ENCODE measurements at places on chromosomes 1 and 21.

DNA sequence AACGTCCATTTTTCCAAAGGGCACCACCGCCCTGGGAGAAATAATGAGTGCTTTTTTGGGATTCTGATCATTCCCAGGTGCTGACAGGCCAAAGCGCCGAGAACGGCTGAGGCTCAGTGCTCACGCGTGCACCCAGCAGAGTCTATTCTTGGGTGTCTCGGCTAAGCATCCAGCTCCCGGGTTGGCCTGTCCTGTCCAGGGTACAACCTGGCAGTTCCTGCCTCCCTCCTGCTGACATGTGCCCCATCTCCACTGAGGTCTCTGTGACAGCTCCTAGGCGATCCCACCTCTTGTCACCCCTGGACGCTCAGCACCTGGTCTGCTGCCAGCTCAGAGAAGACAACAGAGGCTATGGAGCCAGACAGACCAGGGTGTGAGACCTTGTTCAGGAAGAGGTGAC lies 684.5 kb downstream of the PTPRU start:
- no peaks in the 10 kb centered on the region for H3K36me3 ChIP-seq
- H3K27ac ChIP-seq, result no peak overlapping the region
- no peak for DNase-seq

DNA sequence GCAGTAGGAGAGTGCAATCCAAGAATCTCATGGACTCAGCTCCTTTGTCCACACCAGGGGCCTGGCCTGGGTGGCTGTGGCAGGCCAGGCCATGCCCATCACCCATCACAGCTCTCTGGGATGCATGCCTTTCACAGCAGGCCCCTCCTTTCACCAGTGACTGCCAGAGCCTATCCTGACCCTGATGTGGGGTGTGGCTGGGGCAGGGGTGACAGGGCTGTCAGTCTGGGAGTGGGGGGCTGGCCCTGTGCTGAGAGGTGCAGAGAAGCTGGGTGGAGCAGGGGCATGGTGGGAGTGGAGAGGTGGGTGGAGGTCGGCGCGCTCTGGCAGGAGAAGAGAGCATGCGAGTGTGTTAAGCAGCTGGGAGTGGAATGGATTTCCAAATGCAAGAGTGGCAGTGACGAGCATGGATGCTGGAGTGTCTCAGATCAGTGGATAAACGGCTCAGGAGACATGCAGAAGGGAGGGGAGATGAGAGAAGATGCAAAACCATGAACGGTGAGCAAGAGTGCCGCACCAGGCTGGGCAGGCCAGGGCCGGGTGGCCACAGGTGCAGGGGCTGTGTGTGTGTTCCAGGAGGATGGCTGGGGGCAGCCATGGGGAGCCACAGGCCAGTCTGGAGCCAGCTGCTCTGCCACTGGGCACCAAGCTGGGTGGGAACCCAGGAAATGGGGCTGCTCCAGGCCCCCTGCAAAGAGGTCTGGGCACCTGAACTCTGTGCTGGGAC lies 39.6 kb upstream of the EDN2 start:
- H3K27me3 ChIP-seq, result no peaks in the 10 kb centered on the region
- H3K36me3 ChIP-seq, result no peaks in the 10 kb centered on the region
- DNase-seq, result no peak
- no peak overlapping the region for H3K27ac ChIP-seq

DNA sequence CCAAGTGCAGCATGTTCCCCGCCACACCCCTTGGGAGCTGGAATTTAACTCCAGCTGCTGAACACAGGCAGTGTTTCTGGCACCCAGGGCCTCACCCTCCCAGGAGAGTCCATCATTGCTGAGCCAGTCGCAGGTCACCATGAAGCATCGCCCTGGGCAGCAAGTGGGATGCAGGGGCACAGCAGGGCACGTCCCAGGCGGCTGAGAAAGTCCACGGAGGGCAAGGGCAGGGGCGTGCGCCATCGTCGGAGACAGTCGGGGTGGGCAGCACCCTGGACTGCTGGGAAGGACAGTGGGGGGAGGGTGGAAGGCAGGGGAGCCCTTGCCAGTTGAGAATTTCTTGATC lies 69.2 kb upstream of the PDE9A start:
- no peaks in the 10 kb centered on the region for H3K4me1 ChIP-seq
- H3K27ac ChIP-seq, result no peak overlapping the region
- no peaks in the 10 kb centered on the region for H3K27me3 ChIP-seq
- no peak for DNase-seq
- H3K36me3 ChIP-seq, result no peaks in the 10 kb centered on the region
- no peak overlapping the region for H3K4me3 ChIP-seq

GRCh38 chr1:167926486-167926997 lies 9.9 kb upstream of the DCAF6 start:
- peak; percentile 60 for DNase-seq
- peaks cover 2% of the 10 kb centered on the region for H3K4me1 ChIP-seq
- no peak overlapping the region for H3K27ac ChIP-seq

DNA sequence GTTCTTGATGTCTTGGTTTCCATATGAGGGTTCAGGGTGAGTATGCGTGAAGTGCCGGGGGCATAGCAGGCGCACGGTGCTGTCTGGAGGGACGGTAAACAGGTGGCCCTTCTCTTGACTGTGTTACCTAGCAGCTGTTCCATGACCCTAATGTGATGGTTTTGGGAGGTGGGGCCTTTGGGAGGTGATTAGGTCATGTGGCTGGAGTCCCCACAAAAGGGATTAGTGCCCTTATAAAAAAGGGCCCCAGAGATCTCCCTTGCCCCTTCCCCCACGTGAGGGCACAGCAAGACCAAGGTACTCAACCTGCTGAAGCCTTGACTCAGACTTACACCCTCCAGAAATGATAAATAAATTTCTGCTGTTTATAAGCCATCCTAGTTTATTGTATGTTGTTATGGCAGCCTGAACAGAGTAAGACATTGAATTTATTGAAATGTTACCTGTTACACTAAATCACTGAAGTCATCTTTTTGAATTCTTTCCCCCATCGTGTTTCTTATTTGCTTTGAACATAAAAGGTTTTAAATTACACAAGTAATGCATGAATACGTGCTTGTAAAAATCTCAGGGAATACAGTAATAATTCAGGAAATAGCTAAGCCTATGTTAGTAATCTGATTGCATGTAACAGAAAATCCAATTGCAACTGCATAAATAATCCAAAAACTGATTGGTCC lies 15.6 kb downstream of the TRAPPC10 start:
- no peak overlapping the region for H3K4me3 ChIP-seq
- no peaks in the 10 kb centered on the region for H3K27me3 ChIP-seq
- no peaks in the 10 kb centered on the region for H3K36me3 ChIP-seq
- H3K27ac ChIP-seq, result no peak overlapping the region
- peaks cover 2% of the 10 kb centered on the region for H3K4me1 ChIP-seq
- no peak for DNase-seq

DNA sequence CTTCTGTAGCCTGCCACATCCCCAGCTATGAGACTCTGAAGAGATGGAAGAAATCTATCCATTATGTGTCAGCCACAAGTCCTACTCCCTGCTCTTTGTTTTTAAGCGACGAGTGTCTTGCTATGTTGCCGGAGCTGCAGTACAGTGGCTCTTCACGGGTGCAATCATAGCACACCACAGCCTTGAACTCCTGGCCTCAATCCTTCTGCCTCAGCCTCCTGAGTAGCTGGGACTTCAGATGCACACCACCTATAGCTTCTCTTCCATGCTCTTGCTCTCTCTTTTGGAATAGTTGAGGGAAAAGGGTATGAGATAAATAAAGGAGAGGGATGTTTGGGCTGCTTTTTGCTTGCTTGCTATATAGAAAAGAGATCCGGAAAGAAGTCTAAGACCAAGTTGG lies 1.6 kb downstream of the TUFT1 start:
- H3K36me3 ChIP-seq, result no peaks in the 10 kb centered on the region
- no peak overlapping the region for H3K4me3 ChIP-seq
- H3K27me3 ChIP-seq, result no peaks in the 10 kb centered on the region
- no peak overlapping the region for H3K27ac ChIP-seq

DNA sequence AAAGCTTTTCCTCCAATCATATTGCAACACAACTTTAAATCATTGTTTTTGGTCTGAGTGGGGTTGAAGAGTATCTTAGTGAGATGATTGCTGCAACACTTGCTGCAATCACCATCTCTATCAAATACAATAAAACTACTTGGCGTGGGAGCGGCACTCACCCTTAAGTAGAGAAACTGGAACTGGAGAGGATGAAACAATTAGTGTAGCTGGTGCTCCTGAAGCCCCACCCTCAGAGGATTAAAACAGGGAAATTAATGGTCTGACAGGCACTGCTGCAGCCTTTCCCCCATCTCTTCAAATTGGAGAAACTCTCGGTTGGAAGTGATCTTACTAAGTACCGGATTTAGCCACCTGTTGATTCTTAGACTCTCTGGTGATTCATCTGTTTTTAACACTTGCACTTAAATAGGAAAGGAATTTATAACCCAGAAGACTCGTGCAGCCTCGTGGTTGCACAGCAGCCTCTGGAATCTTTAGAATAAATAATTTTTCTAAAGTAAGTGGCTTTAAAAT lies 80.5 kb upstream of the KIF26B start:
- no peak overlapping the region for H3K27ac ChIP-seq
- no peaks in the 10 kb centered on the region for H3K36me3 ChIP-seq
- DNase-seq, result no peak
- no peaks in the 10 kb centered on the region for H3K27me3 ChIP-seq

- no peaks in the 10 kb centered on the region for H3K4me1 ChIP-seq
- DNase-seq, result no peak
- no peak overlapping the region for H3K4me3 ChIP-seq
These were observed 63.1 kb downstream of the TOR1AIP2 start for GRCh38 chr1:179814546-179814838.

DNA sequence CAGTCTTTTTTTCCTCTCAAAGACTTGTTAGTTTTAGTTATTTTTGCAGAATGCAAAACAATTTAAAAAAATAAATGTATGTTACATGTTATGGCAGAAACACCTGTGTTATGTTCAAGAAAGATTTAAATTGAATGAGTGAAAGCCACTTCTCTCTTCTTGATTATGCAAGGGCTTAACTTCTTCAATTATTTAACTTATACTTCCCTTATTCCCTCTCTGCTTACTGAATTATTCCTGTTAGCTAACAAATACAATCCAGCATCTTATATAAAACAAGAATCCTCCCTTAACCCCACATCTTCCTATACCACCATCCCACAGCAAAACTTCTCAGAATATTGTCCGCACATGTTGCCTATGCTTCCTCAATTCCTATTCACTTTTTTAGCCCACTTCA lies 10.7 kb upstream of the FCER1A start:
- H3K4me1 ChIP-seq, result no peaks in the 10 kb centered on the region
- H3K36me3 ChIP-seq, result no peaks in the 10 kb centered on the region
- no peaks in the 10 kb centered on the region for H3K27me3 ChIP-seq
- DNase-seq, result no peak
- no peak overlapping the region for H3K4me3 ChIP-seq

DNA sequence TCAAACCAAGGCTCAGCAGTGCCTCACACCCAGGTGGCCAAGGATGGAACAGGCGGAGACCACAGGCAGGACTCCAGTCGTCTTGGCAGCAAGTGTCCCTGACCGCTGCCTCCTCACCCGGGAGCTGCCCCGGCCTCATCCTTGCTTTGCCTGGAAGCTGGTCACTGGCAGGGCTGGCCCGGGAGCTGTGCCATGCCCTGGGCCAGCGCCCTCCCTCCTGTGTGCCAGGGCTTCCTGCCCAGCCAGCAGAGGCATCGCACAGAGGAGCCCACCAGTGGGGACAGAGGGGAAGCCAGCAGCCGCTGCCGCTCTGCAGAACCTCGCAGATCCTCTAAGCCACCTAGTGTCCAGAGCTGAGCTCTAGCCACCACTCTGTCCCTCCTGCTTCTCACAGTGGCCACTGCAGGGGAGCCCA lies 7.8 kb downstream of the CASZ1 start:
- no peak overlapping the region for H3K4me3 ChIP-seq
- peak; percentile 51 for DNase-seq
- H3K27ac ChIP-seq, result no peak overlapping the region
- H3K27me3 ChIP-seq, result no peaks in the 10 kb centered on the region
- no peaks in the 10 kb centered on the region for H3K36me3 ChIP-seq

DNA sequence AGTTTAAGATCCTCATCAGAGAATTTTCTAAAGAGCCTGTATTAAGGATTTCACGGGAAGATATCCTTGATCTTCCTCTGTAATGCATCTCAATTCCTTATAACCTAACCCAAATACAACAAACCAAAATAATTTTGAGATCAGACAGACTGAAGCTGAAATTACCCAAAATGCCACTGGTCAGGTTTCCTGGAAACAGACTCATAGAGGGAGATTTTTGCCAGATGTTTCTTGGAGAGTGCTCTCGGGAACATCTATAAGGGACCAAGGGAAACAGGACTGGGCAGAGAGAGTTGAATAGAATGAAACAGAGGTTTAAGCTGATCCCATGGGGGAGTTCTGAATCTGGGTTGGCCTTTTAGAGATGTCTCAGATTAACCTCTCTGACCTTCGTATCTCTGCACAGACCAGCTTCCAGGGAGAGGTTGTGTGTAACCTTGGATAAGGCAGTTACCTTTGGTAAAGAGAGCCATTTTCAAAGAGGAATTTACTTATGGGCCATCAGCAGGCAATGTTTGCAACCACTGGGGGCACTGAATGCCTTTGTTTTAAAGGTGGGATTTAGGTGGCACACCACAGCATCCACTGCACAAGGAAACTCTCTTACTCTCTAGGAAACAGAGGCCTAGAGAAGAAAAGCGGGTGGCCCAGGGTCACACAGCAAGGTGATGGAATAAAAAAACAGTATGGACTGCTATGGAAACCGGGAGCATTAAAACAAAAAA lies 130.8 kb upstream of the SGIP1 start:
- no peaks in the 10 kb centered on the region for H3K4me1 ChIP-seq
- no peaks in the 10 kb centered on the region for H3K27me3 ChIP-seq
- no peaks in the 10 kb centered on the region for H3K36me3 ChIP-seq

GRCh38 chr1:32989160-32990050 lies 24.8 kb upstream of the RNF19B start:
- H3K4me3 ChIP-seq, result no peak overlapping the region
- peaks cover 1% of the 10 kb centered on the region for H3K4me1 ChIP-seq
- no peak overlapping the region for H3K27ac ChIP-seq
- H3K27me3 ChIP-seq, result no peaks in the 10 kb centered on the region
- no peaks in the 10 kb centered on the region for H3K36me3 ChIP-seq

DNA sequence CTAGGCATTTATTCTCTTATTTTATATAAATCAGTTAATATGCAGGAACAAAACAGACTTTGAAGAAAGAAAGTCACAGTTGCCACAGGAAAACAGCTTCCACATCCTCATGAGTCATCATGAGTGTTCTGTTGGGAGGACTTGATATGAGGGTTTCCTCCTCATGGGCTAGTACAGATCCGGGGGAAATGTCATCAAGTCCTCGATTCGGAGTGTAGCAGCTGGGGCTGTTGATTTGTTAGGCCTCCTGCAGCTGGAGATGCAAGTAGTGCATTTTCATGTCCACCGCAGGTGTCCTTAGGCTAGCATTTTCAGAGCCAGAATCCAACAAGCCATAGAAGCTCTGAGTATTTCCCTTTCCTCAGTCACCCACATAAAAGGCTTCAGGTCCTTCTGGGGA lies 36.7 kb downstream of the ADAM30 start:
- H3K27me3 ChIP-seq, result no peaks in the 10 kb centered on the region
- H3K36me3 ChIP-seq, result no peaks in the 10 kb centered on the region

Measured in mesendoderm (in vitro differentiated cells).